ENCODE measurements at places on chromosomes 1 and 21.

GRCh38 chr1:47644212-47644573 is 206.3 kb downstream of the FOXD2 start:
- DNase-seq, result no peak

DNA sequence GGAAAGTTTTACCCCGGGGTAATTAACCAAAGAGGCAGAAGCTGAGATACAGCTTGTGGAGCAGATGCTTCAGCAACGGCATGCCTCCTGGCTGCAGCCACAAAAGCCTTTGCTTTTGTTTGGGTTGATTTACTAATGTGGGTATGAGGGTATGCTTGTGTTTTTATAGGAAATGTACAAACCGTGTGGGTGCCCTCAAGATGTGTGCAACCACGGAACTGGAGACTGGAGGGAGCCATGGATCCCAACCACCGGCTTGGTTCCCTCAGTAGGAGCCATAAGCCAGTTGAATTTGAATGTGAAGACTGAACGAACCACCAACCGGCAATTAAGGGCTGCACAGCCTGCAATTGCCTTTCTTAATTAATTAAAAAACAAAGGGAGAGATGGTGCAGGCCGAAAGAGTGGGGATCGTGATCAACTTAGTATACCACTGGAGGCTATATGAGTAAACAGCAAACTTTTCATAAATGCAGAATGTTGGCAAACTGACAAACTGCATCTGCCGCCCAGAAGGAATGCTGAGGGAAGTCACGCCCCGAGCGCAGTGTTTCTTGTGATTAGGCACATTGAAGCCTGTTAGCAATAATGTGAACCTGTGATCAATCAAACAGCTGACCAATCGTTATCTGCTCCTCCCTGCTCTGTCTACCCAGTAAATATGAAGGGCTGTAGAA is 104.1 kb downstream of the DISP1 start:
- no peak for DNase-seq

DNA sequence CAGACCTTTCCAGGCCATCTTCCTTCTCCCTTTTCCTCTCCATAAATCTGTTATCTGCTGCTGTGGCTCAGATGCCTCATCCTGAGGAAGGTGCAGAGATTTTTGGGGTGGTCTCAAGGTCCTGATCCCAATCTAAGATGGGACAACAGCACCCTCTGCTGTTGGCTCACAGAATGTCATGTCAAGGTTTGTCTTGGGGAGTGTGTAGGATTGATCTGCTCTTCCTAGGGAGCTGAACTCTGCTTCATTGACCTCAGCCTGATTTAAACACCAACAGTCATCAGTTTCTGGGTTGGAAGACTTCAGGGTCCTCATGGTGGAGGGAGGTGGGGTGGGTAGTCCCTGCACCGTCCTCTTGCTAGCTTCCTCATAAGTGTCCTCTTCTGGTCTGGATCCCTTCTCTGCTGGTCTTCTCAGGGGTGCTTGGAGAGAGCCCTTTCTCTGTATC is 62.8 kb upstream of the LAX1 start:
- peak; percentile 58 for DNase-seq

DNA sequence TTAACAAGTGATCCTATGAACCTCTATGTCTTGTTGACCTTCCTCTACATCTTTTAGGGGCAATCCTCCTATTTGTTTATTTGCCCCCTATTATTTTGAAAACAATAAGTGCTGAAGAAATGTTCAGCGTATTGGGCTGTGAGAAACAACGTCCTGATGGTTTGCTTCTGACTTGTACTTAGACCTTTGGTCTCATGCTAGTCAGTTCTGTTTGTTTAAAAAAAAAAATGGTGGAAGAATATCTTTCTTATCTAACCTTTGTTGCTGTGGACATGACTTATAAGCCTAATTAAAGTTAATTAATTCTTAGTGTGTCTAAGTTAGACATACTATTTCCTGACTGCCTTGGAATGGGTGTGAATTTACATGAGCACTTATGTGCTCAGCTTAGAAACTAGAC is 20.7 kb downstream of the ATP1A1 start:
- DNase-seq, result no peak

- no peak for DNase-seq
These were observed 40.9 kb downstream of the TUT4 start for GRCh38 chr1:52511851-52512615.

DNA sequence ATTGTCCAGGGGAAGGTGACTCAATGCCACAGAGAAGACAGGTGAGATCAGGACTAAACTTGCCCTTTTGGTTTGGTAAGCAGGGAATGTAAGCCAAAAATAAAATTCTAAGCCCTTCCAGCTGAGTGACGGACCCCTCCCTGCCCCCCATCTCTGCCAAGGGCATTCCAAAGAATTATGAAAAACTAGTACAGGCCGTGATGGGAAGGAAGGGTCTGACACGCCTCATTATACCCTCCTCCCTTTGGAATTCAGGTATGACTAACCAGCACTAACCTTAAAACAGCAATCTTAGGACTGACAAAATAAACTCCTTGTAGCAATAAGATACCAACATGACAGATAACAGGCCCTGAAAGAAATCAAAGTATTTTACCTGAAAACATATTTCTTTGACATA is 99.6 kb downstream of the GABPA start:
- DNase-seq, result no peak

DNA sequence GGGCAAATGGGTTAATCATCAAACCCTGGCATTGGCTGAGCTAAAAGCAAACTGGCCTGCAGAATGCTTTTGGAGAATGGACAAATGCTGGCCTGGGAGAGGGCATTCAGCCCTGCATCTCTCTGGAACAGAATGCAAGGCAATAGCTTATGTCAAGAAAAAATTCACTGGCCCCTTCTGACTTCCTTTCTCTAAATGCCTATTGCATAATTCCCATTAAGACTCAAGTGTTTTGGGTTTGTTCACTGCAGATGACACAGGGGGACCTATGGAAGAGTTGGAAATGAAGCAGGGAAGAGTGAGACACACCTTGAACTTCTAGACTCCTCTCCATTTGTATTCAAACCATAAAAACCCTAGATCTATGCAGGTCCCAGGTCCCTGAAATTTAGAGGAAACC is 15.9 kb downstream of the PEA15 start:
- DNase-seq, result no peak

All from NCI-H1092 (cell line).